ENCODE measurements at places on chromosomes 5 and 9. TPM values are rescaled to one million over a fixed set of nuclear protein-coding genes. Genes with fewer than 3 reads are reported as not detected.

The IL5 gene
- total RNA-seq = not detected

The GARIN3 gene
- not detected for total RNA-seq

The CFAP90 gene
- not detected for total RNA-seq

The HTR1A gene
- total RNA-seq = not detected

The RLN1 gene
- total RNA-seq = 0.59 TPM

The TTC16 gene
- total RNA-seq = 0.07 TPM

The CCDC192 gene
- not detected for total RNA-seq

The CKMT2 gene
- total RNA-seq = 0.40 TPM

The DRD1 gene
- 0.10 TPM for total RNA-seq

The PCDHA9 gene
- 0.19 TPM for total RNA-seq

- DNase-seq = no peak
These were observed 423.9 kb downstream of the DMRT2 start for GRCh38 chr9:1473956-1474634.

GRCh38 chr9:133711428-133712220 lies 26.5 kb downstream of the SARDH start:
- DNase-seq = no peak

DNA sequence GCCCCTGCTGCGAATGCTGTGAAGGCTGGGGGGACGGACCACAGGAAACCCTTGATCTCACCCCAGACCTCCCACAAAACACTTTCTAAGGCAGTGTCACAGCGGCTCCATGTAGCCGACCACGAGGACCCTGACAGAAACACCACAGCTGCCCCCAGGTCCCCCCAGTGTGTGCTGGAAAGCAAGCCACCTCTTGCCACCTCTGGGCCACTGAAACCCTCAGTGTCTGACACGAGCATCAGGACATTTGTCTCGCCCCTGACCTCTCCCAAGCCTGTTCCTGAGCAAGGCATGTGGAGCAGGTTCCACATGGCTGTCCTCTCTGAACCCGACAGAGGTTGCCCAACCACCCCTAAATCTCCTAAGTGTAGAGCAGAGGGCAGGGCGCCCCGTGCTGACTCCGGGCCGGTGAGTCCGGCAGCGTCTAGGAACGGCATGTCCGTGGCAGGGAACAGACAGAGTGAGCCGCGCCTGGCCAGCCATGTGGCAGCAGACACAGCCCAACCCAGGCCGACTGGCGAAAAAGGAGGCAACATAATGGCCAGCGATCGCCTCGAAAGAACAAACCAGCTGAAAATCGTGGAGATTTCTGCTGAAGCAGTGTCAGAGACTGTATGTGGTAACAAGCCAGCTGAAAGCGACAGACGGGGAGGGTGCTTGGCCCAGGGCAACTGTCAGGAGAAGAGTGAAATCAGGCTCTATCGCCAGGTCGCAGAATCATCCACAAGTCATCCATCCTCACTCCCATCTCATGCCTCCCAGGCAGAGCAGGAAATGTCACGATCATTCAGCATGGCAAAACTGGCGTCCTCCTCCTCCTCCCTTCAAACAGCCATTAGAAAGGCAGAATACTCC lies 84.7 kb downstream of the GOLPH3 start:
- DNase-seq = no peak

- DNase-seq = no peak
These were observed 491.1 kb downstream of the CCDC171 start for GRCh38 chr9:16043756-16044578.

DNA sequence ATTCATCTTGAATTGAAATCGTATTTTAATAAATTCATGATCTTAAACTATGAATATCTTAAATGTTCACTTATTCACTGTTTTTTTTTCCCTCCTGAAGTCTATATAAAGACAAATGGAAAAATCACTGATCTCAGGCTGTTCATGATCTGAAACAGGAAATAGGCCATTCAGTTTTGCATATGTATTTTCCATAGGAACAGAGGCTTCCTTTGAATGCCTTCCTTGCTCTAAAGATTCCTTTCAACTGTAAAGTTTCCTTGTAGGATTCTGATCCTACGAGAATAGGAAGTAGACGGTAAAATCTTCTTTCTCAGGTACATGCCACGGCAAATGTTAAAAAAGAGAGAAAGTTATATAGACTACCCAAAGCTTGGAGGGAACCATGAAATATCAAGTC lies 194.4 kb upstream of the PPP1R2B start:
- DNase-seq = no peak

DNA sequence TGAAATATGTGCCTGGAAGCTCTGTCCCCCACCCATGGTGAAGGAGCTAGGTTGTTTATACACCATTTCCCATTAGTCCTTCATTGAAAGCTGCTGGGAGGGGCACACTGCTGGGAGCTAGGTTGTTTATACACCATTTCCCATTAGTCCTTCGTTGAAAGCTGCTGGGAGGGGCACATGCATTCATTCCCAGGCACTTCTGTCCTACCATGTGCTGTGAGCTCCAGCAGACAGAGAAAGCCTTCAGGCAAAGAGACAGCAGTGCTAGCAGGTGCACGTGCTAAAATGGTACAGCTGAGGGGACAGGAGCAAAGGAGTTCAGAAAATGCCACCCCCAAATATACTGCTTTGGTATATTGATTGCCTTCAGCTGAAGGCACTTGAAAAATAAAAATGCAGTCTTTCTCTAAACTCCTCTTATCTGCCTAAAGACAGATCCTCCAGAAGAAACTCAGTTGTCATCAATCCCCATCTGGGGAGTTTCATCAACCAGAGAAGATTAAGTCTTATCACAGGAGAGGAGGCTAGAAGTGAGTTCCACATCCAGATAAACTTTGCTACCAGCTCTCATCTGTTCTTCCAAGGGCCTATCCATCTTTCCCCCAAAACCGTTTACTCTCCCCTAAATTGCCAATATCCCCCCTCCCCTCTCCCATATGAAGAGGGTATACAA lies 27.7 kb upstream of the DAPK1 start:
- no peak for DNase-seq

GRCh38 chr5:68454766-68455165 lies 239.2 kb downstream of the PIK3R1 start:
- no peak for DNase-seq

GRCh38 chr5:14450018-14450524 lies 131.5 kb upstream of the OTULINL start:
- DNase-seq = no peak

- DNase-seq = no peak
These were observed 51.7 kb downstream of the MAN2A1 start for GRCh38 chr5:109741390-109741789.

GRCh38 chr9:109770101-109770500 lies 9.9 kb upstream of the PALM2AKAP2 start:
- DNase-seq = no peak

DNA sequence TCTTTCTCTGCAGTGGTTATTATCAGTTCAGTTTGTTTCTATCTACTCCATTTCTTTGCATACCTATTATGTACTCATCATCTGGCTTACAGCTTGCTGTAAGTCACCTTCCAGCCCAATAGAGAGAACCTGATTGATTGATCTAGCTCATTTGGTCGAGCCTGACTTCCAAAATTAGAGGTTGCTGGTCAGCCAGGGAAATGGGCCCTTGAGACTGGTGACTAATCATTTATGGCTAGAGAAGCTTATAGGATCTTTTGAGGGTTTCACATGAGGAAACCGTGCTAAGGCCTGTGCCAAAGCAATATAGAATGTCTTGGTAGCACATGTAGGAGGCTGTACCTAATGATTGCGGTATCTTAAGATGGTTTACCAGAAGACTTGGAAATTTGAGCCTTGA lies 5.8 kb downstream of the SREK1 start:
- DNase-seq = no peak

DNA sequence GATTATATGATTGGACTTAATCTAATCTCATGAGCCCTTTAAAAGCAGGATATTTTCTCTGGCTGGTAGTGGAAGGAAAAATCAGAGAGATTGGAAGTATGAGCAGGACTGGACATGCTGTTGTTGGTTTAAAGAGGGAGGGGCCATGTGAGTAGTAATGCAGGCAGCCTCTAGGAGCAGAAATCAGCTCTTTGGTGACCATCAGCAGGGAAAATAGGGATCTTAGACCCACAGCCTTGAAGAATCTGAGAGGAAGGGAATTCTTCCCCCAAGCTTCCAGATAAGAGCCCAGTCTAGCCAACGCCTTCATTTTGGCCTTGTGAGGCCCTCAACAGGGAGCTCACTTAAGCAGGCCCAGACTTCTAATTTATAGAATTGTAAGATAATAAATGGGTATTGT lies 9.5 kb downstream of the SH3GL2 start:
- no peak for DNase-seq

- DNase-seq = no peak
These were observed 121.7 kb downstream of the FOCAD start for GRCh38 chr9:20805766-20806165.

DNA sequence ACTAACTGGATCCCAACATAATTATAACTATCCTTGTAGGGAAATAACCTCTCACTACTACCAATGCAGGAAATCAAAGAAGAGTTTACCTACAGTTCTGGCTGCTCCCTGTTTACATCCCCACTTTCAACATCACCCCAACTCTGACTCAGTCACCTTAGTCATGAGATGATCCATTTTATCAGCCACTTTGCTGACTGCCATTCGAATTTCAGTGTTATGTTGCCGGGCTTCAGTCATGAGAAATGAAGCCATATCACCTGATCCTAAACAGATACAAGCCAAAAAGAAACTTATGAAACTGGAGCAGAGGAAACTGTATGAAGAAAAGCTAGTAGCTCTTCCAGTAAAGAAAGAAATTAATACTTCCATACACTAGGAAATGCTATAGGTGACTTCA lies 33.7 kb downstream of the SLC31A2 start:
- DNase-seq = no peak

- DNase-seq = no peak
These were observed 145.7 kb upstream of the SMIM23 start for GRCh38 chr5:171639966-171640365.

- no peak for DNase-seq
These were observed 204.2 kb upstream of the KLF4 start for GRCh38 chr9:107693625-107694326.

- no peak for DNase-seq
These were observed 8.9 kb downstream of the UBE2QL1 start for GRCh38 chr5:6457592-6457991.

- DNase-seq = no peak
These were observed 9.3 kb downstream of the ZBED3 start for GRCh38 chr5:77077829-77078176.

GRCh38 chr5:33631139-33631538 lies 190.4 kb downstream of the TARS1 start:
- DNase-seq = no peak

- no peak for DNase-seq
These were observed 8.4 kb upstream of the HAND1 start for GRCh38 chr5:154486427-154486866.

DNA sequence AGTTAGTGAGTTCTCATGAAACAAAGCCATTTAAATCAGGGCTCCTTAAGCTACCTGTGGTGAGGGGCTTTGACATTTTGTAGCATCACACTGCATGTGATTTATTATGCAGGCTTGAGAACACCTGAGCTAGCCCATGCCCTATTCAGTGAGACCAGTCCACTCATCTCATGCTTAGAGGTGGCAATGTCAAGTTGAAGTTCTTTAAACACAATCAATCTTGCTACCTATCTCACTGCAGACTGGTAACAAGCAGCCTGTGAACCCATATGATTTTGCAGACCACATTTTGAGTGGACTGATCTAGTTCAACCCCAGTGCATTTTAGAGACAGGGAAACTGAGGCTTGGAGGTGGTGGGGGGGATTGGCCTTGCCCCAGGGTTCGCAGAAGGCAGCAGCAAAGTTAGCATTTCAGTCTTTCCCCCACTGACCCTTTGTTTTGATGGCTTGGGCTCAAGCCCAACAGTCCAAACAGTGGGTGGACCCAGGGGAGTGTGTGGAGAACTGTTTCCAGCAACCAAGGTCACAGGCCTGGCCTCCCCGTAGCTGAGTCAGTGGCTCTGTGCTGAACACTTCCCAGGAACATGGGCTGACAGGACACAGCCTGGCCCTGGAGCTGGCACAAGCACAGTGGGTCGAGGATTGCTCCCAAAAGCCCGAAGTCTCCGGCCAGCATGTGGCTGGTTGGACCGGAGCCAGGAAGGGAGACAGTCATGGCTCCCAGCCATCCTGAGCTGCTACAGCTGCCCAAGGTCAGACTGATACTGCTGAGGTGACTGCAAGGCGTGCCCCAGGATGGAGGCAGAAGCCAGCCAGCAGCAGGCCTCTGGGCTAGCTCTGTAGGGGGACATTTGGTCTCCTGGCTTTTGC lies 95.3 kb downstream of the RGS3 start:
- DNase-seq = peak; percentile 47

Measured in colonic mucosa (tissue), 4 donors.